Muscle of back (tissue), 13 donors: ENCODE measurements at places on chromosomes 16 and 17.

GRCh38 chr16:68889508-68890150 lies 46.3 kb downstream of the TANGO6 start:
- DNase-seq: no peak

GRCh38 chr16:75763204-75763603 lies 36.9 kb upstream of the CPHXL start:
- no peak for DNase-seq

GRCh38 chr16:20678242-20678641 lies 19.2 kb downstream of the ACSM1 start:
- DNase-seq: no peak

DNA sequence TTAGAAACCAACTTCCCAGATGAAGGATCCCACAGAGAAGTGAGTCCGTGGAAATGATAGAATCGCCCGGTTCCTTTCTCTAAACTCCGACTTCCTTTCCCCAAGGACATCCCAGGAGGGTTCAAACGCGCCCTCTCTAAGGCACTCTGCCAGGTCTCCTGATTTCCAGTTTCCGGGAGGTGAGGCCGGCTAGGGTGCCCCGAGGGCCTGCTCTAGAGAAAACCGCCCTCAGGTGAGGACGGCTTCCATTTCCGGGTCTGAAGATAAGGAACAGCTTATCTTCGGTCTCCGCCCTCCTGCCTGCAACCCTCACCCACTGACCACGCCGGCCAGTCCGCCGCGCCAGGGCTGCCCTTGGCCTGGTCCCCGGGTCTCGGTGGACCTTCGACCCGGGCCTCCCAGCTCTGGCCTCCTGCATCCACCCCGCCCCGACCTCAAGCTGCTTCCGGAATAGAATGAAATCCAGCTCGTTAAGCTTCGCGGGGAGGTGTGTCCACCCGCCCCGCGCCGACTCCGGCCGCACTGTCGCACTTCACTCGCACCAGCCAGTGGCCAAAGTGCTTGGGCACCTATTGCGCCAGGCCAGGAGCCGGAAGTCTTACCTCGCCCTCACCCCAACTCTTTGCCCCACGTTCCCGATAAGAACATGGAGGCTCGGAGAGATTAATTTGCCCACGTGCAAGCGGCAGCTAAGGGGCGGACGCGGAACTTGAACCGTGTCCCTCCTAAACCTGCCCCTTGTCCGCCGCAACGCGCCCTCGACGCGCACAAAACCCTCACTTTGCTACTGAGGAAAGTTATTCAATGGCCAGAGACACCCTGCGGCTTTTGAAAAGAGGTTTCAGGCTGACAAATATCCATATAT lies 836 bp upstream of the MMP15 start:
- DNase-seq: no peak

DNA sequence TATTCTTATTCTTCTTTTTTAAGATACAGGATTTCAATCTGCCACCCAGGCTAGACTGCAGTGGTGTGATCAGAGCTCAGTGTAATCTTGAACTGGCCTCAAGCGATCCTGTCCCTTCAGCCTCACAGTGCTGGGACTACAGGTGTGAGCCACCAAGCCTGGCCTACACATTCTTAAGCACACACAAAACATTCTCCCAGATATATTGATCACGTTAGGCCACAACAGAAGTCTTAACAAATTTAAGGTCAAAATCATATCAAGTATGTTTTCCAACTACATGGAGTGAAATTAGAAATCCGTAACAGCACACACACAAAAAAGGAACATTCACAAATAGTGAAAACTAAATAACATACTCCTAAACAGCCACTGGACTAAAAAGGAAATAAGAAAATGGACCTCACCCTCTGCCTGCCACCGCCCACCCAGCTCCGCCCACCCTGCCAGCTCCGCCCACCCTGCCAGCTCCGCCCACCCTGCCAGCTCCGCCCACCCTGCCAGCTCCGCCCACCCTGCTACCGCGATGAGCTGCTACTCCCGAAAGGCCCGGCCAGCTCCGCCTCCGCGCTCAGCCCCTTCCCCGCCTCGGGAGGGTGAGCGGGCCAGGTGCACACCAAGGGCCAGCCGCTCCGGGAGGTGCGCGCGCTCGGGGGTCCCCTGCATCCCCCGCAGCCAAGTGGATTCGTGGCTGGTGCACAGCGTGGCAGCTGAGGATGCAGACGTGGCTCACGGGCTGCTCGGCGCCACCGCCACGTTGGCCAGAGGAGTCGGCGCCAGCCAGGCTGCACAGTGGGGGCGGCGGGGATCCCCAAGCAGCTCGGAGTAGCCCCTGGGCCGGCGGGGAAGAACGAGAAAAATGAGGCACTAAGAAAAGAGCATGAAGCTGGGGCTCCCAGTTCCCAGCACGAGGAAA lies 41.2 kb downstream of the C16orf87 start:
- DNase-seq: peak; percentile 40

DNA sequence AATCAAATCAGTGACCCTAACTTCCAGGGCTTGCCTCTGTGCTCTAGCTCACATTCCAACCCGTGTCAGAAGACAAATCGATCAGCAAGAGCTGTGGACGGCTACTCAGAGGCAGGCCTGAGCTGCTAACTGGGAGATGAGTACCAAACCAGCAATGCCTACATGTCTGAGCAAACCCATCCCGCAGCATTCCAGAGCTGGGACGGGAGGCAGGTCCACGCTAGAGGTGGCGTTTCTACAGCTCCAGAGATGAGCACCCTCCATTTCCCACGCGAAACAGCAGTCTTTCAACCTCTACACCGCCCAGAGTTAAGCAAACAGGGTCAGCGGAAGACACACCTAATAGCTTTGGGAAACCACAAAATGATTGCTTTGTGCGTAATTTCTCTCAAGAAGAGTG lies 6.5 kb downstream of the NXN start:
- no peak for DNase-seq

DNA sequence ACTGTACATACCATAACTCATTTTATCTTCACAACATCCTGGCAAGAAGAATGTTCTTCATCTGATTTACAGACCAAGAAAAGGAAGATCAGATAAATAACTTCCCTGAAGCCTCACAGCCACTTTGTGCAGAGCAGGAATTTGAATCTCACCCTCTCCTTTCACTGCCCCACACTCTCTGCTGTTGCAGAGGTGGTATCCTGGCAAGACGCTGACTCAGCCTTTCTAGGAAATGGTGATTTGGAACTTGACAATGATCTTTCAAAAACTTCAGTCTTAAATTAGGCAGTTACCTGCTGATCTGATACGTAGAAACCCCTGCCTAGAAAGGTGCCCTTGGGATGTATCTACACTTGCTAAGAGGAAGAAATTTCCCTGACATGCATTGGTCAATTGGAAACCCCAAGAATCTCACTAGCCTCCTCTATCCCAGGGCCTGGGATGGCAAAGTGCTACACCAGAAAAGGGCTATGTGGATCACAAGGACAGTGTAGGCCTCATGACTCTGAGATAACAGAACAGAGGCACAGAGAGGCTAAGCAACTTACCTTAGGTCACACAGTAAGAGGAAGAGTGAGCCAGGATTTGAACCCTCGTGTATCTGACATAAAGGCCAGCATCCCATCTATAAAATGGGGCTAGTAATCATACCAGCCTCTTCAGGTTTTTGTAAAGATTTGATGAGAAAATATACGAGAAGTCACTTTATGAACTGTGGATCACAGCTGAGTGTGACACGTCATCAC lies 17.9 kb downstream of the FBXO39 start:
- no peak for DNase-seq

- DNase-seq: no peak
Measured at GRCh38 chr16:18829251-18829650, 27.9 kb upstream of the ARL6IP1 start.

DNA sequence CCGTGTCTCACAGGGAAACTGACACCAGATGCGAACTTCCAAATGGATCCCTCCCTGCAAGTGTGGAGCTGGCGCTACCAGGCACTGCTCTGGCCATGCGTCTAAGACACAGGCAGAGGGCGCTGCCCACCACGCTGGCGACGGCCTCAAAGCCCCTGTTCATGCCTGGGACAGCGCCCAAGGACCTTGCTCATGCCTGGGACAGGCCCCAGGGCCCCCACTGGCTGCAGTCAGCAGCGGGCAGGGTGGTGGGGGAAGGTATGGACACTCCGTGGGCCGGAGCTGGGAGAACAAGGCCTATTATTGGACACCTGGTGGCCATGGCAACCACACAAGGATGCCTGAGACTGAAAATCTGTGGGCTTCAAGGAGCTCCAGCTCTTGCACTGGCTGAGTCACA lies 8.8 kb downstream of the ZG16B start:
- DNase-seq: peak; percentile 49

- no peak for DNase-seq
Measured at GRCh38 chr16:28478506-28479180, 6.5 kb upstream of the NPIPB7 start.

GRCh38 chr17:31508288-31509094 lies 117.0 kb downstream of the RAB11FIP4 start:
- no peak for DNase-seq

- DNase-seq: no peak
Measured at GRCh38 chr17:9151091-9151490, 129.8 kb downstream of the NTN1 start.

GRCh38 chr17:34443619-34444469 lies 80.8 kb upstream of the CCL1 start:
- peak; percentile 16 for DNase-seq

DNA sequence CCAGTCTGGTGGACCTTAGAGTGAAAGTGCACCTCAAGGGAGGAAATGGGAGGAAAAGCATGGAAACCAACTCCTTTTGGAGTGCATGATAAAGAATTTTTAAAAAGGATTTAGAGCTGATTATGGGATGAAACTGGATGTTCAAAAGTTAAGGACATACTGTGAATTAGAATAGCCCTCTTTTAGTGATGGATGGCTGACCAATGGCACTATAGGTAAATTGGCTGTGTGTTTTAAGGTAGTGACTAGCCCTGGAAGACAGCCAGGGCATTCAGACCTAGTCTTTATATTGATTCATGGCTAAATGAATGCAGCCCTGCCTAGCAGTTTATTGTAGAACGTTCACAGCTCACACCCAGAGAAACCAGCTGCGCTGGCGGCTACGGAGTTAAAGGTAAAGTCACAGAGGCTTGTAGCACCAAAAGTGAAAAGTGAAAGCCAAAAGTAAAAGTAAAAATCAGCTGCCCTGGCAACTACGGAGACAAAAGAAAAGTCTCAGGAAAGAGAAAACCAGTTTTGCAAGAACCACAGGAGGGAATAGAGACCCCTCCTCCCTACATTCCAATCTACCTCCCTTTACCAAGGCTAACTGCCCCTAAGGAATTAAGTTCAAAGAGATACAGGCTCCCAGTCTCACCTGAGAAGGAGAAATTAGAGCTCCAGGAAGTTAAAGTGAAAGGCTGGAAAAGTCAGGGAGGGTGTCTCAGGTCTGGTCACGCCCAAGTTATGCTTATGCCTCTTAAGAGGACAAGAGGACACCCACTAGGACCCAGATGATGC lies 21.8 kb downstream of the ACSM1 start:
- DNase-seq: peak; percentile 31

GRCh38 chr17:48587276-48588073 lies 2.6 kb downstream of the HOXB3 start:
- no peak for DNase-seq

DNA sequence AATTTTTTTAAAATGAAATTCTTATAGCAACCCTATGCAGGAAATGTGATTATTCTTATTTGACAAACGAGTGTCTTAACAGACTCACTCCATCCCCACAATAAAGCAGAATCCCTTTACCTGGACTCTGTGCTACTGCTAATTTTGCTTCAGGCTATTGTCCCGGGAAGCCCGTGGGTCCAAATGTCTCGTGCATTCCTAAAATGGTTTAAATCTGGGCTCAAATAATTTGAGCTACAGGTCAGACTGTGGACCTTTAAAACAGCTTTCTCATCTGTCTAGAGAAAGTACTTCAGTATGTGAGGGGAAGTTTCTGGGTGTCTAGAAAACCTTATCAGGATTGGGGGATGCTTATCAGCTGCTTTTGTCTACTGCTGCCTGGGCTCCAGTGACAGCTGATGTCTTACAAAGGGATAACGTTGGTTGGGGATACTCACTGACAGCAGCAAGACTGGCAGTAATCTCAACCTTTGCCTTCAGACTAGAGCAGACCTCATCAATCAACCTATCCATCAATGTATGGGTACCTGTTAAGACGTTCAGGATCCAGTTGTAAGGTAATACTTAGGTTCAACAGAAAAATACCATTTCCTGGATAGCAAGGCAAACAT lies 197.9 kb upstream of the CDH11 start:
- no peak for DNase-seq

- DNase-seq: no peak
Measured at GRCh38 chr17:66459811-66460270, 157.4 kb downstream of the PRKCA start.
